ENCODE measurements at places on chromosomes 5 and 9. TPM values are rescaled to one million over a fixed set of nuclear protein-coding genes. Genes with fewer than 3 reads are reported as not detected.

DNA sequence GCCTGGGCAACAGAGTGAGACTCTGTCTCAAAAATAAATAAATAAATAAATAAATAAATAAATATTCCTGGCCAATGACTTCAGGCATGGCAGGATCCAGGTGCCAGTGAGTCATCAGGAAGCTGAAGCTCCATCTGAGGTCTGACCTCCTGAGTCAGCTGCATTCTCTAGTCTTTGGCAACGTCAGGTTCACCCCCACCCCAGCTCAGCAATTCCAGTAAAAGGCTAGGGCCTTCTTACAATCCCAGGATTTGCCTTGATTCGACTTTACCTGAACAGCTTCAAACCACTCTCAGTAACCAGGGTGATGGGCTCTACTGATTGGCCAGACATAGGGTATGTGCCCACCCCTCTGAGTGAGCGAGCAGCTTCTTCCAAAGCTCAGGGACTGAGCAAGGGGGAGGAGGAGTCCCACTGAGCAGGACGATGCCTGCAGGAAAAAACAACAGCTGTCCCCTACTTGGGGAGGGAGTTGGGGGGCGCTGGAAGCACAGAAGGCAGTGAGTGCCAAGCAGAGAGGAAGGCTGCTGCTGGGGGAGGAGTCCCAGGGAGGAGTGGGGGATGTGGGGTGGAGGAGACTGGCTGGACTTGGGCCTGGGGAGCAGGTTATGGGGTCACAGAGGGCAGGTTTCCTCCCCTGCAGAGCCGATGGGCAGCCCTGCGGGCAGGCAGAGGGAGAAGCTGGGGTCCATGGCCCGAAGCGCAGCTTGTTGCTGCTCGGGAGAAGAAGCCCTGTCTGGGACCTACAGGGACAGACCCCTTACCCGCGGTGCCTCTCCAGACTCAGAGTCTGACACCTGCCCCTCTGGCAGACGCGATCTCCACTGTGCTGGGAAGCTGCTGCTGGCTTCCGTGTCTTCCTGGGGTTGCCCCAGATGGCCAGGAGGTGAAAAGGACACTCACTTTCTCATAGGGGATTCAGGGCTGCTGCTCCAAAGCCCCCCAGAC is 25.9 kb upstream of the UNC5A start:
- peaks cover 69% of the 10 kb centered on the region for H3K27me3 ChIP-seq
- no peak overlapping the region for H3K27ac ChIP-seq
- no peaks in the 10 kb centered on the region for H3K36me3 ChIP-seq
- H3K4me1 ChIP-seq = no peaks in the 10 kb centered on the region

DNA sequence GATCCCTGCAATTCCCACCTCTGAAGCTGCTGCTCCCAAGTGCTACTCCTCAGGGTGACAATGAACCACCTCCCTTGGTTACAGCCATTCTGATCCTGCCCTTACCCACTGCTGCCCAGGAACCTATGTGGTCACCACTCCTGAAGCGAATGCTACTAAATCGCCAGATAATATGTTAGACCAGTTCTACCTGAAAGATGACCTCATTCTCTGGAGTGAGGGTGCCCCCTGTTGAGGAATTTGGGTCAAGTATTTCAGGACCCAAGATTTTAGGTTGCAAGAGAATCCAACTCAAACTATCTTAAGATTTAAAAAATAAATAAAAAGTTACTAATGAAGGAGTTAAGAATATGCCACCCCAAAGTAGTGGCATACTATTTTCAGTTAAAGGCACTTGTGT is 5.8 kb upstream of the SNAPC3 start:
- H3K27ac ChIP-seq = no peak overlapping the region
- peaks cover 3% of the 10 kb centered on the region for H3K4me1 ChIP-seq
- no peak for DNase-seq
- H3K4me3 ChIP-seq = no peak overlapping the region
- no peaks in the 10 kb centered on the region for H3K36me3 ChIP-seq

DNA sequence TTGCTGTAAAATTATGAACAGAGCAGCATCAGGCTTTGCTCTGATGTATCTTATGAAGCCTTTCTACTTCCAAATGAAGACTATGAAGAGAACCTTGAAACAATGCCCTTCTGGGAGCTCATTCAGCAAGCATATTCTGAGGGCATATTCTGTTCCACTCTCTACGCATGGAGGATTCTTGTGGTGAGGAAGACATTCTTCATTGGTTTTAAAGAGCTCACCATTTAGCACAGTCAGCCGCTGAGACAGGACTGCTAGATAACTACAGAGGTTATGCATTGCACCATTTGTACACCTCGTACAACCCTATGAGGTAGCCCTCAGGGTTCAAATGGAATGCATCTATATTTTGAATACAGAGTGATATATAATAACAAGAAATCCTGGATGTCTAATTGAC is 61.0 kb downstream of the INVS start:
- no peaks in the 10 kb centered on the region for H3K27me3 ChIP-seq
- H3K4me1 ChIP-seq = no peaks in the 10 kb centered on the region
- no peak for DNase-seq
- peaks cover 13% of the 10 kb centered on the region for H3K36me3 ChIP-seq
- no peak overlapping the region for H3K27ac ChIP-seq

DNA sequence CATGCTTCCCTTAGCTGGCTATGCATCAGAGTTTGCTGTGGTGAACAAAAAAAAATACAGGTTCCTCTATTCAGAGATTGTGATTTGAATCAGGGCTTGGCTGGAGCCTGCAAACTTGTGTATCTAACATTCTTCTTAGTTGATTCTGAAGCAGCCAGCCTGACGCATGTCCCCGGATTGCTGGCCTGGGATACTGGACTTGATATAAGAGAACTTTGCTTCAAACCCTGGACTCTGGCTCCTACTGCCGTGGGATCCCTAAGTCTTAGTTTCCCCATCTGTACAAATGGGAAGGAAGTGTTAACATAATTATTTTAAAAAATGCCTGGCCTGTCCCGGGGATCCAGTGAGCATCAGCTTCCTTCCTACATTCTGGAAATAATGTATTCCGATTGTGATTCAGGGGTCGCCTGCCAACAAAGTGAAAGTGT is 292.8 kb downstream of the ARHGEF28 start:
- no peaks in the 10 kb centered on the region for H3K27me3 ChIP-seq
- peak overlapping the region; percentile 9 for H3K4me3 ChIP-seq
- DNase-seq = no peak
- no peaks in the 10 kb centered on the region for H3K36me3 ChIP-seq
- peaks cover 20% of the 10 kb centered on the region for H3K4me1 ChIP-seq
- H3K27ac ChIP-seq = no peak overlapping the region

The STPG3 gene
- 0.24 TPM for total RNA-seq

The ESM1 gene
- total RNA-seq = 0.41 TPM

GRCh38 chr5:122947772-122948171 is 88.8 kb downstream of the PPIC start:
- DNase-seq = no peak
- H3K4me1 ChIP-seq = peaks cover 3% of the 10 kb centered on the region
- no peak overlapping the region for H3K4me3 ChIP-seq
- no peaks in the 10 kb centered on the region for H3K36me3 ChIP-seq
- no peak overlapping the region for H3K27ac ChIP-seq

- H3K4me1 ChIP-seq = no peaks in the 10 kb centered on the region
- no peaks in the 10 kb centered on the region for H3K36me3 ChIP-seq
- H3K4me3 ChIP-seq = no peak overlapping the region
- H3K27me3 ChIP-seq = no peaks in the 10 kb centered on the region
These were observed 31.3 kb upstream of the PLPP6 start for GRCh38 chr9:4630836-4631235.

The CXCL14 gene
- total RNA-seq = 0.34 TPM

All from heart right ventricle (tissue), 16 donors.